WERI-Rb-1 (cell line): ENCODE measurements at places on chromosomes 3 and 15.

DNA sequence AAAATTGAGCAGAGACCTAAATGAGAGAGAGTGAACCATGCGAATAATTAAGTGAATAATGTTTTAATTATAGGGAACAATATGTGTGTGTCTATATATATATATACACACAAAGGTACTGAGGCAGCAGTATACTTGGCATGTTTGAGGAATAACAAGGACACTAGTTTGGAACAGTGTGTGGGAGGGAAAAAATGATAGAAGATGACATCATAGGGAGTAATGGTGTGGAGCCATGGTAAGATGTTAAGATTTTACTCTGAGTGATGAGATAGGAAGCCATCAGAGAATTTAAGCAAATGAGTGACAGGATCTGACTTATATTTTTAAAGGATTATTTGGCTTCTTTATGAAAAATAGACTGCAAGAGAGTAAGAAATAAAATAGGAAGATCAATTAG lies 29.1 kb downstream of the DTWD1 start:
- DNase-seq = no peak

- DNase-seq = no peak
These were observed 23.8 kb downstream of the MEX3B start for GRCh38 chr15:82021992-82022391.

DNA sequence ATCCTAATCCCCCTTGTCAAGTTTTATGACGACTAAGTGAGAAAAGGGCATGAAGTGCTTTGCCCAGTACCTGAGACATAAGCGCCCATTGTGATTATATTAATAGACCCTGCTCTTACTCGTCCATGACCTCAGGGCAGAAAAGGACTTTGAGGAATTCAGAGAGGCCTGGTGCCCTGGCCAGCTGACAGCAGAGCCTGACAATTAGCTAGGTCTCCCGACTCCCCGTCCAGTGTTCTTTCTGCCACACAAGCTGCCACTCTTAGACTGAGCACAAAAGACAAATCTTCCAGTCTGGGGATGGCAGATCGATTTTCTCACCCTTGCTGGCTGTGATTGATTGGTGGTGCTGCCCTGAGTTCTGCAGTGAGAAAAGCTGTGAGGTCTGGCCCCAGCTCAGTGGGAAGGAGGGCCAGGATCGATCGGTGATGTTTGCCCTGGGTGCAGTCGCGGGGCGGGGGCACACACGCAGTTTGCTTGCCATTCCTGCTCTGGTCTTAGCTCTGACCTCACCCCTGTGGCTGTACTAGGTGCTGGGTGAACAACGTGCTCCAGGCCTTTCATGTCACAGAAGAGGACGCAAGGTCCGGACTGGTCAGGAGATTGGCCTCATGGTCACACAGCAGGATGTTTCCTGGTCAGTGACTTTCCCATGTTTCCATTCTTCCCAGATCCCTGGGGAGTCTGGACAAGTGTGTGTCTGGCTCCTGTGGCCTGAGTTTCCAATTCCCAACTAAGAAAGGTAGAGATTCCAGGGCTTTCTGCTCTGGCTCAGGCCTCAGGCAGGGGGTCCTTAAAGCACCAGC lies 67.4 kb upstream of the TLE3 start:
- DNase-seq = no peak

DNA sequence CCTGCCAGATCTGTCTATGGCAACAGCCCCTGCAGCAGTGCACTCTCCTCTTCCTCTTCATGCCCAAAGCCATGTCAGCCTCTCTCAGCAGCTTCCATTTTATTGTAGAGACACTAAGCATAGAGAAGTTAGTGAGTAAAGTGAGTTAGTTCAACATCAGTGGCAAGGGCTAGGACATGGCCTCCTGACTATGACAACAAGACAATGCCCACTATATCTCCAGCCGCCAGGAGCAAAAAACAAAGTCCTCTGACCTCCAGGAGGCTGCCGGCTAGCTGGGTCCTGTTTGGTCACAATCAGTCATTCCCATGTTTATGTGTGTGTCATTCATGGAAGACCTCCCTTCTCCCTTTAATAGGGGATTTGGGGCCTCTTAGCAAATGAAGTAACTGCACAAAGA lies 14.9 kb downstream of the NR1I2 start:
- no peak for DNase-seq

DNA sequence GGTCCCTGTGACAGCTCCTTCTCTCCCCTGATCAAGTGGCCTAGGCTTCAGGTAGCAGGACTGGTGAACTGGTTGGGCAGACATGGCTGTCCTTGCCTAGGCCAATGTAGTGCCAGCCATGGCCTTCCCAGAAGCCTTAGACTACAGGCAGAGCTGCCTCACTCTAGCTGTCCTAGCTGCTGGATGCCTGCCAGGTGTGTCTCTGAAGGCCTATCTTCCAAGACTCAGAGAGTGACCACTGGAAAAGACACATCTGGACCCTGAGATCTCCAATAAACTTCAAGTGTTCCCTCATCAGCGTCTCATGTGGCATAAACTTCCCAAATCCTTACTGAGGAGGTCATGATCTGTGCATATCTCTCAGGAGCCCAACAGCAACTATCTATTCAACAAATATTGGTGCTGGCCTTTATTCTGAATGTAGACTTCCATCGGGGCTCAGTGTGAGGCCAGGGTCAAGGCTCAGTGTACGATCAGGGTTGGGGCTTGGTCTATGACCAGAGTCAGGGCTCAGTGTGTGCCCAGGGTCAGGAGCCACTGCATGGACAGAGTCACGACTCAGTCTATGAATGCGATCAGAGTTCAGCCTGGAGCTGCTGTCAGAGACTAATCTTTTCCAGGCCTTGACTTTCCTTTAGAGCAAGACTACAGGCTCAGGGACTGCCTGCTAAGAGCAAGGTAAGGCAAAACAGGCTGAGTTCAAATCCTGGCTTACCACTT lies 36.5 kb upstream of the INSYN1 start:
- DNase-seq = no peak
